ENCODE measurements at places on chromosomes 12 and 14. TPM values are rescaled to one million over a fixed set of nuclear protein-coding genes. Genes with fewer than 3 reads are reported as not detected.
A peak's percentile ranks its signal among the peaks of the same experiment; 100 is the strongest.

- peak; percentile 71 for DNase-seq
These were observed 947 bp downstream of the AEBP2 start for GRCh38 chr12:19440019-19440858.

- DNase-seq: no peak
These were observed 10.7 kb downstream of the MOAP1 start for GRCh38 chr14:93173943-93174395.

- DNase-seq: no peak
These were observed 66.6 kb downstream of the CLMN start for GRCh38 chr14:95253039-95253630.

Gene CBLN3
- 12.2 TPM for total RNA-seq

Gene GYS2
- total RNA-seq: not detected
